ENCODE measurements at places on chromosomes 6 and 20.

- DNase-seq, result no peak
Measured at GRCh38 chr6:41644297-41644879, 6.1 kb downstream of the MDFI start.

GRCh38 chr6:156262014-156262413, 515.2 kb upstream of the ARID1B start:
- DNase-seq, result no peak

DNA sequence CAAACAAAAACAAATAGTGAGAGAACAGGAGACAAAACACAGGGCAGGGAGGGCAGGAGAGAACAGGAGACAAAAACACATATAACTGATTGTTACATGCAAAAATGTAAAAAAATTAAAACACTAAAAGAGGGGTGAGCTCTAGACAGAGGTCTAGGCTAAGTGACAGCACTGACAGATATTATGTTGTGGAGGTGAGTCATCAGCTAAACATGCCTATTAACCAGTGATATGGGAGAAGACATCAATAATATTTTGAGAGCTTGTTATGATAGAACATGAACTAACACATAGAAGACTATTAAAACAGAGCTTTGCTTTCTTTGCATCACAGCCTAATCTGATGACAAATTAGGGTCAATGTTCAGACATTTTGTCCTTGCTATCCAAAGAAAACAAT, 972.7 kb downstream of the PRIM2 start:
- no peak for DNase-seq

- DNase-seq, result no peak
Measured at GRCh38 chr6:121816906-121817540, 381.6 kb downstream of the GJA1 start.

- DNase-seq, result no peak
Measured at GRCh38 chr6:136719280-136720044, 72.8 kb downstream of the MAP3K5 start.

GRCh38 chr6:167474725-167475124, 149.8 kb downstream of the TTLL2 start:
- DNase-seq, result no peak

- DNase-seq, result no peak
Measured at GRCh38 chr20:8583566-8584043, 451.5 kb downstream of the PLCB1 start.

DNA sequence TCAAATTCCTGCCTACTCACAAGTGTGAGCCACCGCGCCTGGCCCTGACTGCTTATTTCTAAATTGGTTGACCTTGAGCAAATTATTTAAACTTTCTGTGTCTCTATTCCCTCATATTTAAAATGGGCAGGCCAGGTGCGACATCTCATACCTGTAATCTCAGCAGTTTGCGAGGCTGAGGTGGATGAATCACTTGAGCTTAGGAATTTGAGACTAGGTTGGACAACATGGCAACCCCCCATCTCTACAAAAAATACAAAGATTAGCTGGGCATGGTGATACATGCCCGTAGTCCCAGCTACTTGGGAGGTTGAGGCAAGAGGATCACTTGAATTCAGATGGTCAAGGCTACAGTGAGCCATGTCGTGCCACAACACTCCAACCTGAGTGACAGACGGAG, 26.5 kb downstream of the DCBLD1 start:
- no peak for DNase-seq

DNA sequence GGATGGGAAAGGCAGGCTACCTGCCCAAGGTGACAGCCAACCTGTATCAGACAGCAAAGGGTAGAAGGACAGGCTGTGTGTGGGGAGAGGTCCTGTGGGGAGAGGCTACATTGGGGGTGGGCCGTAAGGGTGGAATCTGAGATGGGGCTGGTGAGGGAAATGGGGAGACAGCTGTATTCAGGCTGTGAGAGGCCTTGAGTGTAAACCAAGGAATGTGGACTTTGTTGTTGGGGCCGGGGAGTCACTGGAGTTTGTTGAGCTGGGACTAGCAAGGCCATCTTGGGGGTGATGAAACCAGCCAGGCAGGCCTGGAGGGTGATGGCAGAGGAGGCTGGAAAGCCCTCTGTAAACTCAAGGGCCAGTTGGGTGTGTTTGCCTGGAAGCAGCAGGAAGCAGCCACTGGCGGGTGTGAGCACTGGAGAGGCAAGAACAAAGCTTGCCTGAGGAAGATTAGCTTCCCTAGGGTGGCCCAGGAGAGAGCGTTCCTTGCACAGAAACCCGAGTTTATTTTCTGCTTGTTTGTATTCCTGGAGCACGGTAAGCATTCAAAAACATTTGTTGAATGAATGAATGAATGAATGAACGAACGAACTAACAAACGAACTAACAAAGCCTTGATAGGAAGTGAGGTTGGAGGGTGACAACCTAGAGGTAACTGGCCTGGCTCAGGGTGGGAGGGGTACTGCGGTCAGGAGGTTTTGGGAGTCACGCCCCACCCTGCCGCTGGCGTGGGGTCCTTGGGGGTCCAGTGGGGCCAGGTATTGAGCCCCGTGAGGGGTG, 18.9 kb downstream of the TTBK1 start:
- DNase-seq, result no peak

- no peak for DNase-seq
Measured at GRCh38 chr20:63129991-63130657, 85.8 kb downstream of the YTHDF1 start.

All from GM04504 (cell line).